ENCODE measurements at places on chromosomes 3 and 15.

- DNase-seq: no peak
Observed at GRCh38 chr15:101266787-101267186, 10.5 kb downstream of the SELENOS start.

DNA sequence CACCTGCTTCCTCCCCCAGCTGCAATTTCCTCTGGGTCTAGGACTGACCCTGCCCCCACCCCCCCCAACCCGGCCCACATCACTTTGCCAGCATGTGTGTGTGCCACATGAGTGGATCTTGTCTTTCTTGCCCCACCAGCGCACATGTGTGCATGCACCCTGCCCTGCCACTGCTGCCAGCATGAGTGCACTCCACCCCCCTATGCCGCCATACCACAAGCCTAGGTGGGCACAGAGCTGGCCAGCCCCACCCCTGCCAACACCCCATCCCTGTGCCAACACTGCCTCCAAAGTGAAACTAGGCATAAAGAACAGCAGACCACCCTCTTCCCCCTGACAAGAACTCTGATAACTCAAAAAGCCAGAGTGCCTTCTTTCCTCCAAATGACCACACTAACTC is 296.3 kb upstream of the SGO1 start:
- DNase-seq: no peak

- no peak for DNase-seq
Observed at GRCh38 chr3:184399410-184399809, 19.6 kb downstream of the CHRD start.

- no peak for DNase-seq
Observed at GRCh38 chr15:88243895-88244787, 12.4 kb downstream of the NTRK3 start.

DNA sequence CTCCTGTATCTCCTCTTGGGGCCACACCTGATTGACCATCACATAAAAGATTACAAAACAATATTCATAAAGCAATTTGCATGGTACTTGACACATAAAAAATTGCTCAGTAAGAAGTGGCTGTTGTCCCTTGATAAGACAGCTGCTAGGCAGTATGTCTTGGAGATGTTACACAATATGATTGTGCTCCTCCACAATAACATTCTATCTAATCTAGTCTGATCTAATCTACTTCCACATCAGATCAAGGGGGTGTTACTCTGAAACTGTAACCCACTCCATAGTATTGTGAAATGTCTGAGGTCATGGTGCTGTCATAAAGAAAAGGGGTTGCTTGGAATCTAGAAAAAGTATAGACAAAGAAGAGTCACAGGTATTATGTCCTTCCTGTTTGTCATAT is 23.4 kb upstream of the AQP9 start:
- DNase-seq: no peak

DNA sequence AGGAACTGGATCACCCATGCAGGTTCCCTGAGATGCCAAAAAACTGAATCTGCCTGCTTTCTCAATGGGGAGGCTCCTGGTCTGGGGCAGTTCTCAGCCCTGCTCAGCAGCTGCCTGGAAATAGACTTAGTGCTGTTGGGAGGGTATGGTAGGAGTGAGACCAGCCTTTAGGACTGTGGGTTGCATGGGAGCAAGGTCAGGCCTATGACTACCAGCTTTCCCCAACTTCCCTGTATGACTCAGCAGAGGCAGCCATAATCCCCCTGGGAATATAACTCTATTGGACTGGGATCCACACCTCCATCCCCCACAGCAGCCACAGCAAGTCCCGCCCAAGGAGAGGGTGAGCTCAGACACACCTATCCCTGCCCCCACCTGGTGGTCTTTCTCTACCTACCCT is 87.0 kb downstream of the CFAP44 start:
- DNase-seq: no peak

- peak; percentile 86 for DNase-seq
Observed at GRCh38 chr15:41241221-41241964, 10.3 kb downstream of the CHP1 start.

DNA sequence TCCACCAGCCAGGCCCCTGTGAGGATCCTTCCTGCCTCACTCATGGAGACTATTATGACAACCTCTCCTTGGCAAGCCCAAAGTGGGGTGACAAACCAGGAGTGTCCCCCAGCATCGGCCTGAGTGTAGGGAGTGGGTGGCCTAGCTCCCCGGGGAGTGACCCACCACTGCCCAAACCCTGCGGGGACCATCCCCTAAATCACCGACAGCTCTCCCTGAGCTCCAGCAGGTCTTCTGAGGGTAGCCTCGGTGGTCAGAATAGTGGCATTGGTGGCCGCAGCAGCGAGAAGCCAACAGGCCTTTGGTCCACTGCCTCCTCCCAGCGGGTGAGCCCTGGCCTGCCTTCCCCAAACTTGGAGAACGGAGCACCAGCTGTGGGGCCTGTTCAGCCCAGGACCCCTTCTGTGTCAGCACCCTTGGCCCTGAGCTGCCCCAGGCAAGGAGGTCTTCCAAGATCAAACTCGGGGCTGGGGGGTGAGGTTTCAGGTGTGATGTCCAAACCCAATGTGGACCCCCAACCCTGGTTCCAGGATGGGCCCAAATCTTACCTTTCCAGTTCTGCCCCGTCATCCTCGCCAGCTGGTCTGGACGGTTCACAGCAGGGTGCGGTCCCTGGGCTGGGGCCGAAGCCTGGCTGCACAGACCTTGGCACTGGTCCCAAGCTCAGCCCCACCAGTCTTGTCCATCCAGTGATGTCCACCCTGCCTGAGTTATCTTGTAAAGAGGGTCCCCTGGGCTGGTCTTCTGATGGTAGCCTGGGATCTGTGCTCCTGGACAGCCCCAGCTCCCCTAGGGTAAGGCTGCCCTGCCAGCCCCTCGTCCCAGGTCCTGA is 1.0 kb downstream of the LIMD1 start:
- no peak for DNase-seq

- DNase-seq: no peak
Observed at GRCh38 chr3:133820129-133820528, 14.5 kb downstream of the SRPRB start.

- DNase-seq: no peak
Observed at GRCh38 chr3:56754741-56755417, 46.9 kb downstream of the ARHGEF3 start.

DNA sequence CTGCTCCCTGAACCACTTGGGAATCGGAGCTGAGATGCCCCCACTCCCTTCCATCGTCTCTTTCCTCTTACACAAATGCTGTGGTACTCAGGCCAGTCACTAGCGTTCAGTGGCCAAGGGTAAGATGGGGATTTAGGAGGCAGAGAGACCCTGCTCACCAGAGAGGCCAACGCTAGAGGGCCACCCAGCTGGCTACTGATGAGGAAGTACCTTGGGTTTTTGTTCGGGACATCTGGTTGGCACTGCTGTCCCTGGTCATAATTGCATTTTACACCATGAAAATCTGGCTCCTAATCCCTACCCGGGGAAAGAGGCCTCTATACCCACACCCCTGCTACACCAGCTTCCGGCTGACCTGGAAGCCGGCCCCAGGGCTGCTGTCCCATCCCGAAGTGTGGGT is 7.7 kb downstream of the MAP6D1 start:
- no peak for DNase-seq

DNA sequence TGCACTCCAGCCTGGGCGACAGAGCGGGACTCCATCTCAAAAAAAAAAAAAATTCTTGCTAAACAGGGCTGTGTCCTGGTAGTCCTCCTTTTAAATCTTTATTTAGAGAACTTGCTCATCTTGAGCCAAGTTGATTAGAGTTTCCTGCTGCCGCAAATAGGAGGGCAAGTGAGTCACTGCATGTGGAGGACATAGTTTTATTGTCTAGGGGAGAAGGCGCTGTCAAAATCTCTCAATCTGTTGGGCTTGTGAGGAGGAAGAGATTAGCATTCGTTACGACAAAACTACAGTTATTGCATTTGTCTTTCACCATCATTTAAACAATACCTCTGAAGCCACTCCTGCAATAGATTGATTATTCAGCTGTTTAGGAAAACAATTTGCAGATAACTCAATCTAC is 11.5 kb downstream of the MUC4 start:
- DNase-seq: no peak

GRCh38 chr3:102532901-102533300 is 98.1 kb downstream of the ZPLD1 start:
- no peak for DNase-seq
